ENCODE measurements at places on chromosomes 3 and 15. TPM values are rescaled to one million over a fixed set of nuclear protein-coding genes. Genes with fewer than 3 reads are reported as not detected.
A peak's percentile ranks its signal among the peaks of the same experiment; 100 is the strongest.

DNA sequence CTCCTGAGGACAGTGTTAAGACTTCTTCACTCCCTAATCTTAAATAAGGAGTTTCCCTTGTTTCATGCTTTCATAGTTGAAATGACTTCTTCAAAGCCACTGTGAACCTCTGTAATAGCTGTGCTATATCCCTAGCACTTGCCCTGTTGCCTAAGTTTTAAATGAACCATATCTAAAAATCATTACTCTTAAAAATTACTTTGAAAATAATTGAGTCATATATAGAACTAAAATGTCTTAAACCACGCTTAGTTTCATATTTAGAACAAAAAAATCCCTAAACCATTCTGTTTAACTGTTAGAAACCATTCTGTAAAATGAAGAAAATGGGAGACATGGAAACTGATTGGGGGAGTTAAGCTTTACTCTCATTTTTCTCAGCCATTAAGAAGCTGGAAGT is 29.8 kb downstream of the DNAJC19 start:
- H3K36me3 ChIP-seq, result peaks cover 86% of the 10 kb centered on the region
- H3K4me3 ChIP-seq, result no peak overlapping the region
- no peak overlapping the region for H3K27ac ChIP-seq

GRCh38 chr15:47333734-47334133 is 383.6 kb upstream of the SEMA6D start:
- DNase-seq, result no peak
- no peaks in the 10 kb centered on the region for H3K36me3 ChIP-seq
- H3K4me1 ChIP-seq, result no peaks in the 10 kb centered on the region

- no peak overlapping the region for H3K4me3 ChIP-seq
- DNase-seq, result no peak
- no peak overlapping the region for H3K27ac ChIP-seq
- H3K27me3 ChIP-seq, result no peaks in the 10 kb centered on the region
- no peaks in the 10 kb centered on the region for H3K4me1 ChIP-seq
Observed at GRCh38 chr15:93025625-93025982, 63.4 kb downstream of the RGMA start.

- no peak overlapping the region for H3K27ac ChIP-seq
- no peak for DNase-seq
- H3K4me1 ChIP-seq, result no peaks in the 10 kb centered on the region
- H3K4me3 ChIP-seq, result no peak overlapping the region
- peaks cover 3% of the 10 kb centered on the region for H3K36me3 ChIP-seq
Observed at GRCh38 chr3:123518892-123519485, 65.9 kb downstream of the HACD2 start.

- no peak for DNase-seq
- H3K27me3 ChIP-seq, result no peaks in the 10 kb centered on the region
- no peak overlapping the region for H3K4me3 ChIP-seq
- H3K27ac ChIP-seq, result no peak overlapping the region
- H3K4me1 ChIP-seq, result no peaks in the 10 kb centered on the region
Observed at GRCh38 chr3:14137445-14137844, 12.6 kb downstream of the TMEM43 start.

- peaks cover 5% of the 10 kb centered on the region for H3K4me1 ChIP-seq
- no peak for DNase-seq
- H3K27me3 ChIP-seq, result no peaks in the 10 kb centered on the region
- H3K27ac ChIP-seq, result no peak overlapping the region
Observed at GRCh38 chr15:65066001-65066634, 1.7 kb downstream of the RASL12 start.

DNA sequence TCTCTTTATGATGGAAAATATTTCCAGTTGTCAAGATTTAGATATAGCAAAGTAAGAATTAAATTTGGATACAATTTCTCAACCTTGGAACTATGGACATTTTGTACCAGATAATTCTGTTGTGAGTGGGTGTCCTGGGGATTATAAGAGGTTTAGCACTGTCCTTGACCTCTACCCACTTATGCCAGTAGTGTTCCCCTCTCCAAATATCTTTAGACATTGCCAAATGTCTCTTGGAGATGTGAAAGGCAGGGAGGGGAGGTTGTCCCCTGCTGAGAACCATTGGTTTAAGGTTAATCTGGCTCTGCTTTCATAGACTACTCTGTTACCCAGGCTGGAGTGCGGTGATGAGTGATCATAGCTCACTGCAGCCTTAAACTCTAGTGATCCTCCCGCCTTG is at the start of gene EBLN2:
EBLN2 (plus strand) TSS at position 244 of the 400 bp plus-strand sequence. CDS start 423 bp downstream, outside the sequence.
- H3K27me3 ChIP-seq, result no peaks in the 10 kb centered on the region
- peaks cover 28% of the 10 kb centered on the region for H3K36me3 ChIP-seq
- no peak within 1 kb of the TSS for H3K4me3 ChIP-seq
- no peak for DNase-seq
- no peak within 1 kb of the TSS for H3K27ac ChIP-seq
- no peaks in the 10 kb centered on the region for H3K4me1 ChIP-seq

DNA sequence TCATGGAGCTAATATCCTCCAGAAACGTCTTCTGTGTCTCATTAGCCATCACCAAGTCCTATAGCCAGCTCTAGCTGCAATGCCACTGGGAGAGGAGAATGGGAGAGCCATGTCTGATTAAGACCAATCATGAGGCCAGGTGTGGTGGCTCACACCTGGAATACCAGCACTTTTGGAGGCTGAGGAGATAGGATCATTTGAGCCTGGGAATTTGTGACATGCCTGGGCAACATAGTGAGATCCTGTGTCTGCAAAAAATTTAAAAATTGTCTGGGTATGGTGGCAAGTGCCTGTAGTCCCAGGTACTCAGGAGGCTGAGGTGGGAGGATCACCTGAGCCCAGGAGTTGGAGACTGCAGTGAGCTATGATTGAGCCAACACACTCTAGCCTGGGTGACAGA is 13.1 kb downstream of the MGLL start:
- H3K27ac ChIP-seq, result no peak overlapping the region
- no peak overlapping the region for H3K4me3 ChIP-seq
- DNase-seq, result no peak
- no peaks in the 10 kb centered on the region for H3K36me3 ChIP-seq

DNA sequence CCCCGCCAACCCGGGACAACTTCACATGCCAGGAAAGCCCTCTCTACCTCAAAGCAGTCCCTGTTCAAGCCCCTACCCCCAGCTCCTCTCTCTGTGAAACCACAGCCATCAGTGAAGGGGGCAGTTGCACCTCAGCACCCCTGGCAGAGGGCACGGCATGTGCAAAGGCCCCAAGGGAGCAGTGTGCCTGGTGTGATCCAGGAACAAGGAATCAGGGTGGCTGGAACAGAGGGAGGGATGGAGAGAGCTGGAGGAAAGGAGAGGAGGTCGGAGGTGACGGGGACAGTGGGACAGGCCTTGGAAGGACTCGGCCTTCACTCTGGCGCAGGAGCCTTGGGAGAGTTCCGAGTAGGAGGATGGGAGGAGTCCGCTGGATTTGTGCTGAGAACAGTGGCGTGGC is 26.5 kb upstream of the IQSEC1 start:
- DNase-seq, result no peak
- no peak overlapping the region for H3K27ac ChIP-seq
- no peaks in the 10 kb centered on the region for H3K4me1 ChIP-seq
- H3K36me3 ChIP-seq, result no peaks in the 10 kb centered on the region

DNA sequence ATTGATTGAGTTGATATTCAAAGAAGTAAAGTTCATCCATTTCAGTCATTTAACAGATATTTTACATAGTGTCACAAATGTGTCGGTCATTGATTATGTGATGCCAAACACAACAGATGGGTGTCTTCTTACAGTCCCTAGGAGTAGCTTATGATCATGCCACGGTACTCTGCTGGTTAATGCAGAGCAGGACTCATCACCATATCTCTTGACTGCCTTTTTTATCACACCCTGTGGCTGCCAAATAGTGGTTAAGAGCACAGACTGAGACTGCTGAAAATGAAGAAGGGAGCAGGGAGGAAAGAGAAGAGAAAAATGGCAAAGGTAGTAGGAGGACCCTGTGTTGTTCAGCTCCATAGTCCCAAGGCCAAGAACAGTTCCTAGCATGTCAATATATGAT is 12.8 kb upstream of the TIMMDC1 start:
- DNase-seq, result no peak
- H3K36me3 ChIP-seq, result peaks cover 22% of the 10 kb centered on the region
- no peaks in the 10 kb centered on the region for H3K27me3 ChIP-seq
- H3K27ac ChIP-seq, result no peak overlapping the region

GRCh38 chr15:92118162-92118935 is 264.8 kb downstream of the SLCO3A1 start:
- peak; percentile 65 for DNase-seq
- peaks cover 12% of the 10 kb centered on the region for H3K4me1 ChIP-seq
- H3K27ac ChIP-seq, result peak overlapping the region; percentile 73
- H3K36me3 ChIP-seq, result peaks cover 24% of the 10 kb centered on the region
- no peaks in the 10 kb centered on the region for H3K27me3 ChIP-seq

GRCh38 chr3:143084856-143085731 is 34.5 kb upstream of the CHST2 start:
- H3K4me3 ChIP-seq, result no peak overlapping the region
- H3K27ac ChIP-seq, result no peak overlapping the region
- H3K4me1 ChIP-seq, result no peaks in the 10 kb centered on the region

DNA sequence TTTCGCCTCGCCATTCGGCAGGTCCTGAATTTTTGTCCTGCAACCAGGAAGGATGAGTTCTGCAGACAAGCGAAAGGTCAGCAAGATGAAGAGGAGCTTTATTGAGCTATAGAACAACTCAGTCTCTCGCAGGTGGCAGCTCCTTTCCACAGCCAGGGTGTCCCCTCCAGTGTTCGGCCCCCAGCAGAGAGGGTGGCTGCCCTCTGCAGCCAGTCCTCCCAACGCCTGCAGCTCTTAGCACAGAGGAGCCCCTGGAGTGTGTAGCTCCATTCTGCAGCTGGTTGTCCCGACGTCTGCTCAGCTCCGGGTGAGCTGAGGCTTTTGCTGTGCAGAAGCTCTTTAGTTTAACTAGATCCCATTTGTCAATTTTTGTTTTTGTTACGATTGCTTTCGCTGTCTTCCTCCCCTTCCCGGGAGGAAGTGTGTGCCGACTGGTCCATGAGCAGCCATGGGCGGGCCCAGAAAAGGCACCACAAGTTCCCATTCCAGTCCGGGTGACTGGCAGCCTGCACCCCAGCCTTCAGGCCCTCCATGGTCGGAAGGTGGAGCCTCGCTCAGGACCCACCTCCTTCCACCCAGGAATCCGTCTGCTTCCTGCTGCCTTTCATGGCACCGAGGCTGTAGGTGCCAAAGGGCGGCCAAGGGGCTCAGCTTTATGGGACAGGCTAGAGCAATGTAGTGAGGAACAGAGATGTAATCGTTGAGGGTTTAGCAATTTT is 497.8 kb upstream of the CNTN4 start:
- H3K27ac ChIP-seq, result no peak overlapping the region
- no peaks in the 10 kb centered on the region for H3K36me3 ChIP-seq
- no peaks in the 10 kb centered on the region for H3K27me3 ChIP-seq
- no peak for DNase-seq
- no peak overlapping the region for H3K4me3 ChIP-seq
- H3K4me1 ChIP-seq, result no peaks in the 10 kb centered on the region

GRCh38 chr3:123687286-123687685 is 102.4 kb upstream of the HACD2 start:
- H3K27ac ChIP-seq, result no peak overlapping the region
- H3K4me3 ChIP-seq, result no peak overlapping the region
- no peak for DNase-seq
- no peaks in the 10 kb centered on the region for H3K27me3 ChIP-seq

- no peak overlapping the region for H3K4me3 ChIP-seq
- no peaks in the 10 kb centered on the region for H3K36me3 ChIP-seq
- no peak overlapping the region for H3K27ac ChIP-seq
Observed at GRCh38 chr3:183378008-183378407, 50.4 kb downstream of the MCF2L2 start.

DNA sequence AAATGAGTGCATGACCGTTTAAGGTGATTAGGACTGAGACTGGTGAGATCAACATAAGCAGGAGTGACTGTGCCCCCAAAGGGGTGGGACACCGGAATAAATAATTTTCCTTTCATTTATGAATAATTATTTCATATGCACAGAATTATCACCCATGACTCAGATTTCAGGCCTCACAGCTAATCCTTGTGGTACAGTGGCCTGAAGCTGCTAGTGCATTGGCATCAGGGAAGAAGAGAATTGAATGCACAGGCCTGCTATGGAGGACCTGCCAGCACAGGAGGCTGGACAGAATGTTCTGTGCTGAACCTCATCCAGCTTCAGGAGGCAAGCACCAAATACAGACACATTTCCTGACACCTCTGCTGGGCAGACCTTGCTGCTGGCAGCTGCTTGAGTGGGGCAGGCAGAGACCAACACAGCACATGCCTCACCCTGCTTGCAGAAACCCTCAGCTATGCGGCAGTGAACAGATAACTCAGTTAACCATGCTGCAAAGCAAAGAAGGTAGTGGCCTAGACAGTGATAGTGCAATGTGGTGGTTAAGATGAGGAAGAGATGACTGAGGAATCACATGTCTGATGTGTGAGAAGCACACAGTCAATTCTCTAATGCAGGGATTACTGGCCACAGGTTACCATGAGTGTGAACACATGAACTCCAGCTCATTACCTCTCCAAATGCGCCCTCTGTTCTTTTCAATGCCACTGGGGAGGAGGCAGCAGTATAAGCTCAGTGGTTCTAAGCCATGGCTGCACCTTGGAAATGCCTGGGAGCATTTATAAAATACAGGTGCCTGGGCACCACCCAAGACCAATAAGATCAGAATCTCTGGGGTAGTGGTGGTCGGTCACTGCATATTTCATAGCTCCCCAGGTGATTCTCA is 68.1 kb upstream of the SCN5A start:
- H3K36me3 ChIP-seq, result no peaks in the 10 kb centered on the region
- no peaks in the 10 kb centered on the region for H3K27me3 ChIP-seq
- H3K4me3 ChIP-seq, result no peak overlapping the region
- no peak for DNase-seq
- no peak overlapping the region for H3K27ac ChIP-seq

DNA sequence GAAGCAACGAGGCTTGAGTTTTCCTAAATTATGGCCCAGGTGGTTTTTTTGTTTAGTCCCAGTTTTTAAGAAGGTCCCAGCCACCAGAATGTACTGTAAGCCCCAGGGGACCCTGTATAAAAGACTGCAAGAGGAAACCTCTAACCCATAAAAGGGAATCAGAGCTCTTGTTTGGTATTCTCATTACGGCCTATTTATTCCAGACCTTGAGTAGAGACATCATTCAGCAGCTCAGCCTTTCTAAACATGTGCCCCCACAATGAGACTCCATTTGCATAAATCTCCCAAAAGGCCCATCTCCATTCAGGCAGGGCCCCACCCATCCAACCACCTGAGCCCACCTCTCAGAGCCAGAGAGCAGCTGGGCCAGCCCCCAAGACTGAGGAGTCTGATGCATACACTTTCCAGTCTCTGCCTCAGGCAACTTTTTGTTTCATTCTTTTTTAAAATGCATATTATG is 25.7 kb downstream of the ZDHHC3 start:
- no peak overlapping the region for H3K4me3 ChIP-seq
- H3K4me1 ChIP-seq, result peaks cover 3% of the 10 kb centered on the region
- DNase-seq, result peak; percentile 46
- H3K36me3 ChIP-seq, result no peaks in the 10 kb centered on the region
- H3K27me3 ChIP-seq, result no peaks in the 10 kb centered on the region
- H3K27ac ChIP-seq, result no peak overlapping the region

GRCh38 chr3:101038880-101039279 is 45.7 kb upstream of the ABI3BP start:
- H3K27ac ChIP-seq, result no peak overlapping the region
- no peaks in the 10 kb centered on the region for H3K27me3 ChIP-seq
- no peaks in the 10 kb centered on the region for H3K36me3 ChIP-seq
- no peak overlapping the region for H3K4me3 ChIP-seq

The RPP25 gene
- 12.6 TPM for total RNA-seq

The AADAC gene
- not detected for total RNA-seq

The IL17RD gene
- total RNA-seq, result 31.7 TPM

The UBA5 gene
- total RNA-seq, result 39.2 TPM
